ENCODE measurements at places on chromosomes 12 and 14. TPM values are rescaled to one million over a fixed set of nuclear protein-coding genes. Genes with fewer than 3 reads are reported as not detected.

GRCh38 chr12:53845932-53846331 lies 92.7 kb upstream of the HOXC13 start:
- H3K27me3 ChIP-seq: no peaks in the 10 kb centered on the region
- H3K4me3 ChIP-seq: no peak overlapping the region
- H3K36me3 ChIP-seq: no peaks in the 10 kb centered on the region
- no peaks in the 10 kb centered on the region for H3K4me1 ChIP-seq
- no peak overlapping the region for H3K27ac ChIP-seq
- DNase-seq: no peak

Gene RNASE12
- total RNA-seq: not detected

DNA sequence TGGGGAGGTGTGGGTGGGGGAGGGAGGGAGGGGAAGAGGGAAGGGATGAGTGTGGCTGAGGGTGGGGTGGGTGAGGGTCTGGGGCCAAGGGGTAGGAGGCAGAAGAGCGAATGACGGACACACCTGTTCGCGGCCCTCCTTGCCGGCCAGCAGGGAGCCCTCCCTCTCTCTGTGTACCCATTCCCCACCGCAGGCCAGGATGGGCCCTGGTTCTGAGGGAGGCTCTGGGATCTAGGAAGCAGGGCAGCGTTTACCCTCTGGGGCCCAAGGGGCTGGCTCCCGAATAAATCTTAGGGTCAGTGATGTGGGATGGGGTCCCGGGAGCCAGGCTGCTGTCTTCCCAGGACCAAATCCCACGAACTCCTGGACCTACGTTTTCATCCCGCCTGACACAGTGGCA lies 46.0 kb upstream of the ESRRB start:
- peak overlapping the region; percentile 40 for H3K4me3 ChIP-seq
- H3K36me3 ChIP-seq: no peaks in the 10 kb centered on the region
- H3K27ac ChIP-seq: no peak overlapping the region
- H3K27me3 ChIP-seq: peaks cover 3% of the 10 kb centered on the region
- DNase-seq: no peak

GRCh38 chr12:57730336-57731067 lies 8.0 kb downstream of the AGAP2 start:
- no peak for DNase-seq
- H3K27ac ChIP-seq: no peak overlapping the region
- H3K4me1 ChIP-seq: peaks cover 13% of the 10 kb centered on the region
- H3K27me3 ChIP-seq: peaks cover 75% of the 10 kb centered on the region

- no peak overlapping the region for H3K27ac ChIP-seq
- no peak for DNase-seq
- H3K27me3 ChIP-seq: no peaks in the 10 kb centered on the region
- no peak overlapping the region for H3K4me3 ChIP-seq
Observed at GRCh38 chr12:85820101-85820500, 16.1 kb downstream of the RASSF9 start.

GRCh38 chr14:20601522-20601921 lies 10.3 kb upstream of the RNASE12 start:
- no peaks in the 10 kb centered on the region for H3K36me3 ChIP-seq
- no peak overlapping the region for H3K27ac ChIP-seq
- no peaks in the 10 kb centered on the region for H3K4me1 ChIP-seq
- DNase-seq: no peak
- no peak overlapping the region for H3K4me3 ChIP-seq
- H3K27me3 ChIP-seq: no peaks in the 10 kb centered on the region

Gene KRT85
- not detected for total RNA-seq

Gene SLC17A8
- total RNA-seq: 0.11 TPM

Gene SERPINA12
- total RNA-seq: not detected

Gene CCER1
- not detected for total RNA-seq

Gene E2F7
- total RNA-seq: 25.2 TPM

Gene LDHB
- total RNA-seq: 1,781 TPM

GRCh38 chr12:20695232-20695631 lies at the start of gene SLCO1C1:
SLCO1C1 (plus strand) TSS chr12:20695332; CDS start chr12:20699577, 4,245 bp downstream.
- H3K4me1 ChIP-seq: peaks cover 4% of the 10 kb centered on the region
- H3K4me3 ChIP-seq: no peak within 1 kb of the TSS
- H3K27ac ChIP-seq: no peak within 1 kb of the TSS
- no peaks in the 10 kb centered on the region for H3K27me3 ChIP-seq
- peak; percentile 54 for DNase-seq

Gene CYP27B1
- 3.3 TPM for total RNA-seq

- no peaks in the 10 kb centered on the region for H3K36me3 ChIP-seq
- H3K27me3 ChIP-seq: no peaks in the 10 kb centered on the region
- no peak overlapping the region for H3K27ac ChIP-seq
- no peak for DNase-seq
- H3K4me3 ChIP-seq: no peak overlapping the region
Observed at GRCh38 chr12:114655934-114656749, 27.8 kb downstream of the TBX3 start.

Gene ZFHX2
- 27.0 TPM for total RNA-seq

DNA sequence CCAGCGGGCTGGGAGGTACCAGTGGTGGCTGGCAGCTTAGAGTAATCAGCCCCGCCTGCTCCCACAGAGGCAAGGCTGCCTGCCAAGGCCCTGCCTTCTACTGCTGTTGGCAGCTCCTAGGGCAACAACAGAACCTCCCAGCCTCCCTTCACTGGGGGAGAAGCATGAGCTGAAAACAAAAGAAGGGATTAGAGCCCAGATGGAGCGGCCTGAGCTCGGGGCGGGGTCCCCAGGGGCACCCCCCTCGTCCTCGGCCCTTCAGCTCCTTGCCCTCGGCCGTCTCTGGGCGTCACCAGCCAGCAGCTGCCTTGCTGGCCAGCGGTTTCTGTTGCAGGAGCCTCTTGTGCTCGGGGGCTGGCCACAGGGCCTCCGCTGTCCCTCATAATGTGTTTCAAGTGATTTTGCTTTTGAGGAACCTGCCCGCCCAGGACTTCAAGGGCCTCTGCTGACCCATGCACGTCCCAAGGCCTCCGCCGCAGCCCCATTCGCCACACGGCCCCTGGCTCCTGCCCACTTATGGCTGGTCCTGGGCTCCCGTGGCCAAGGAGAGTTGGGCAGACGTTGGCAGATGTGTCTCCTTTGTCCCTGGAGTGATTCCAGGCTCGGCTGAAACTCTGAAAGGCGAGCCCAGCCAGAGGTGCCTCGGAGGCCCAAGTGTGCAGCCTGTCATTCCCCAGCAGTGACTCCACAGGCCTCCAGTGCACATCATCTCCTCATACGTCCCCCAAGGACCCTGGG lies 49.7 kb downstream of the PSMA6 start:
- no peaks in the 10 kb centered on the region for H3K27me3 ChIP-seq
- H3K4me1 ChIP-seq: peaks cover 17% of the 10 kb centered on the region
- H3K4me3 ChIP-seq: no peak overlapping the region
- no peak for DNase-seq
- H3K36me3 ChIP-seq: no peaks in the 10 kb centered on the region
- no peak overlapping the region for H3K27ac ChIP-seq

Gene OTOGL
- total RNA-seq: 0.31 TPM

Gene OASL
- not detected for total RNA-seq

Gene CELA1
- total RNA-seq: not detected

Gene TAC3
- 9.7 TPM for total RNA-seq

Gene TMEM132C
- total RNA-seq: 0.59 TPM

Gene GUCY2C
- 2.5 TPM for total RNA-seq

- H3K27me3 ChIP-seq: no peaks in the 10 kb centered on the region
- H3K36me3 ChIP-seq: no peaks in the 10 kb centered on the region
- H3K4me1 ChIP-seq: no peaks in the 10 kb centered on the region
- H3K27ac ChIP-seq: no peak overlapping the region
Observed at GRCh38 chr14:32694795-32695449, 243.8 kb upstream of the NPAS3 start.

- DNase-seq: no peak
- H3K4me3 ChIP-seq: no peak overlapping the region
- peaks cover 16% of the 10 kb centered on the region for H3K4me1 ChIP-seq
- H3K27me3 ChIP-seq: no peaks in the 10 kb centered on the region
- H3K36me3 ChIP-seq: no peaks in the 10 kb centered on the region
- H3K27ac ChIP-seq: no peak overlapping the region
Observed at GRCh38 chr14:93105362-93105761, 10.4 kb downstream of the ITPK1 start.

DNA sequence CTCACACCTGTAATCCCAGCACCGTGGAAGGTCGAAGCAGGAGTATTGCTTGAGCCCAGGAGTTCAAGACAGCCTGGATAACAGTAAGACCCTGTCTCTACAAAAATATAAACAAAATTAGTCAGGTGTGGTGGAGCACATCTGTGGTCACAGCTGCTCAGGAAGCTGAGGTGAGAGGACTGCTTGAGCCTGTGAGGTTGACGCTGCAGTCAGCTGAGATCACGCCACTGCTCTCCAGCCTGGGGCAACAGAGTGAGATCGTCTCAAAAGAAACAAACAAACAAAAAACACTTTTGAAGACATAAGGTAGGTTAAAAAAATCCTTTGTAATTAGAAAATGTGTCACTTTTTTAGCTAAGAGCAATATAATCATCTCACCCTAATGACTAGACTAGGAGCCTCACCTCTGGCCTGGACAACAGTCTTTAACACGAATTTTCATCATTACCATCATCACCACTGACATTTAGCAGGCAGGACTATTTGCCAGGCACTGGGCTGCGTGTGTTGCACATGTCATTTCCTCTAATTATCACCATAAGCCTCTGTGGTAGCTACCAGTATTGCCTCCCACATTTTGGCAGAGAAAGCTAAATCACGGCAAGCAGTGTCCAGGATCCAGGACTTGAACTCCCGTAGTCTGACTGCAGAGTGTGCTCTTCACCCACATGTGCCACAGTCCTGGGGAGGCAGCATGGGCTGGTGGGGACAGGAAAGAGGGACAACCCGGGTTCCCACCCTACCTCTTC lies 4.6 kb upstream of the SYCP3 start:
- H3K27ac ChIP-seq: no peak overlapping the region
- peaks cover 9% of the 10 kb centered on the region for H3K36me3 ChIP-seq
- H3K4me1 ChIP-seq: no peaks in the 10 kb centered on the region
- DNase-seq: no peak
- H3K27me3 ChIP-seq: no peaks in the 10 kb centered on the region

Gene ATP5MC2
- total RNA-seq: 401 TPM

- H3K27me3 ChIP-seq: no peaks in the 10 kb centered on the region
- peaks cover 7% of the 10 kb centered on the region for H3K4me1 ChIP-seq
- no peaks in the 10 kb centered on the region for H3K36me3 ChIP-seq
- no peak overlapping the region for H3K27ac ChIP-seq
Observed at GRCh38 chr14:77071938-77072388, 26.1 kb upstream of the CIPC start.

GRCh38 chr12:117679776-117680175 lies 289.0 kb downstream of the KSR2 start:
- no peaks in the 10 kb centered on the region for H3K36me3 ChIP-seq
- H3K4me3 ChIP-seq: no peak overlapping the region
- DNase-seq: no peak
- H3K4me1 ChIP-seq: no peaks in the 10 kb centered on the region
- H3K27ac ChIP-seq: no peak overlapping the region

DNA sequence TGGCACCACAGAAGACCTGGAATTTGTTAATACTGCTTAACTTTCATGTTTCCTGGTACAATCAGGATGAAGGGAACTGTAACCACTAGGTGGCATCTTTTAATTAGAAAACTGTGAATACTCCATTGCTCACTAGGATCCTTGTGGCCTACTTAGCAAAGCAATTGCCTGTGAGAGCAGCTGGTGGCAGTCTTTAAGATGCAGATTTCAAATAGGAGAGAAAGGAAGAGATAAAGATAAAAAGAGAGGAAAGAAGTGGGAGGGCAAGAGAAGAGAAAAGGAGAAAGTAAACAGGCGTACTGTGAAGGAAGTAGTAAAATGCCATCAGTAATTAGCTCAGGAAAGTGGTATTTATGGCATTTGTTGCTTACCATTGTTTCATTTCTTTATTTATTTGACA lies 114.5 kb downstream of the RAD51B start:
- H3K27me3 ChIP-seq: no peaks in the 10 kb centered on the region
- no peak overlapping the region for H3K27ac ChIP-seq
- no peak for DNase-seq
- peaks cover 15% of the 10 kb centered on the region for H3K4me1 ChIP-seq

GRCh38 chr14:105879503-105879866 lies 353.1 kb downstream of the TMEM121 start:
- no peaks in the 10 kb centered on the region for H3K4me1 ChIP-seq
- no peaks in the 10 kb centered on the region for H3K27me3 ChIP-seq
- DNase-seq: no peak
- H3K4me3 ChIP-seq: no peak overlapping the region
- no peaks in the 10 kb centered on the region for H3K36me3 ChIP-seq

GRCh38 chr12:2152134-2152533 lies 99.3 kb downstream of the CACNA1C start:
- H3K4me1 ChIP-seq: no peaks in the 10 kb centered on the region
- H3K4me3 ChIP-seq: no peak overlapping the region

DNA sequence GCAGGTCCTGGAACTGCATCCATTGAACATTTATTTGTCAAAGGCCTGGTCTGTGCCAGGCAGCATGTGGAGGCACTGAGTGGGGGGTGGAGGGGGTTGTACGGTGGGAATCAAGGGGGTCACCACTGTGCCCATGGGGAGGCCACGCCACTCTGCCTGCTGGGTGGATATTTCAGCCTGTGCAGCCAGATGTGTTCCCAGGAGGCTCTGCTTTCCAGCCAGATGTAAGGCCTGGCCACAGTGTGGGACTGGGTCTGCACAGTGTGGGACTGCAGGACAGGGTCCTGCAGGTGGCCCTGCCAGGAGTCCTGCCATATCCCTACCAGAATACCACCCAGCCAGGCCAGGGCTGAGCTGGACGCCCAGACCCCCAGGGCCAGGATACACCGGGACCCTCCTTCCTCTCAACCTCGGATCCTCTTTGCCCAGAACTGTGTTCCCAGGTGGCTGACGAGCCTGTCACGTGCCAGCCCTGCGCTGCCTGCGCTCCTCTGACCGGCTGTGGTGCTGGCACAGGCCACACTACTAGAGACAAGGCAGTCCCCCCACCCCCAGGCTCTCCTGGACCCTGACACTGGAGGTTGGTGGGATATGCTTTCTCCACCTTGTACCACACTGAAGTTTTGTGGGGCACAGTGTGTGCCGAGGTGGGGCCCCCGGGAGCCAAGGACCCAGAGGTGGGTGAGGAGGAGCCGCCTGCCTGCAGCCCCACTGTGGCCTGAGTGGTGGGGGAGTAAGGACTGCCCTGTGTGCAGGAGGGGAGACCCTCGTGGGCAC lies 17.5 kb downstream of the XRCC3 start:
- H3K4me1 ChIP-seq: 0 out of 2 replicates have a peak, but pooled peaks cover 2% of the 10 kb centered on the region
- no peak overlapping the region for H3K27ac ChIP-seq
- H3K4me3 ChIP-seq: no peak overlapping the region
- peaks cover 22% of the 10 kb centered on the region for H3K36me3 ChIP-seq
- no peak for DNase-seq
- no peaks in the 10 kb centered on the region for H3K27me3 ChIP-seq

DNA sequence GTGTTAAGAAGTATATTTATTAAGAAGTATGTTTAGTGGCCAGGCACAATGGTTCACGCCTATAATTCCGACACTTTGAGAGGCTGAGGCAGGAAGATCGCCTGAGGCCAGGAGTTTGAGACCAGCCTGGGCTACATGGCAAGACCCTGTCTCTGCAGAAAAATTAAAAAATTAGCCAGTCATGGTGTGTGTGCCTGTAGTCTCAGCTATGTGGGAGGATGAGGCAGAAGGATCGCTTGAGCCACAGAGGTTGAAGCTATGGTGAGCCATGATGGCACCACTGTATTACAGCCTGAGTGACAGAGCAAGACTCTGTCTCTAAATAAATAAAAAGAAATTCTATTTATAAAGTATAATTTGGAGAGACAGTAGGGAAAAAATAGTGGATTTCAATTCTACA lies 20.3 kb downstream of the R3HDM2 start:
- H3K4me1 ChIP-seq: no peaks in the 10 kb centered on the region
- no peaks in the 10 kb centered on the region for H3K27me3 ChIP-seq
- no peak overlapping the region for H3K27ac ChIP-seq
- H3K4me3 ChIP-seq: no peak overlapping the region
- DNase-seq: no peak

All from H1 (cell line).